Activated CD4-positive, CD25-positive, alpha-beta regulatory T cell (primary cell): ENCODE measurements at places on chromosomes 13 and 19.

DNA sequence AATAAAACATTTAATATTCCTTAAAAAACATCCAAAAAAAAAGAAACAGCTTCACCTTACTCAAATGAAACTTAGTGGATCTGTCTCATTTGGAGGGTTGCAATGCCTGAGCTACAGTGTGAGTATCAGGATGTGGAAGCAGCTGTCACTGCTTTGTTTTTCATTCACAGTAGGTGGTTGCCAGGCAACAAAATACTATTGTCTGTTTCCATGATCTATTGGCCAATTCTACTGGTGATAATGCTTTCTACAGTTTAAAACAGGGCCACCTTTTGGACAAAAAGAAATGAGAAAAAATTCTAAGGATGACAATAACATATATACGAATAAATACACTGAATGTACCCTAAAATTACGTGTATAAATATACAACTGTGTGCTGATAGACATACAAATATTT, 3.0 kb downstream of the ENOX1 start:
- no peak for DNase-seq

DNA sequence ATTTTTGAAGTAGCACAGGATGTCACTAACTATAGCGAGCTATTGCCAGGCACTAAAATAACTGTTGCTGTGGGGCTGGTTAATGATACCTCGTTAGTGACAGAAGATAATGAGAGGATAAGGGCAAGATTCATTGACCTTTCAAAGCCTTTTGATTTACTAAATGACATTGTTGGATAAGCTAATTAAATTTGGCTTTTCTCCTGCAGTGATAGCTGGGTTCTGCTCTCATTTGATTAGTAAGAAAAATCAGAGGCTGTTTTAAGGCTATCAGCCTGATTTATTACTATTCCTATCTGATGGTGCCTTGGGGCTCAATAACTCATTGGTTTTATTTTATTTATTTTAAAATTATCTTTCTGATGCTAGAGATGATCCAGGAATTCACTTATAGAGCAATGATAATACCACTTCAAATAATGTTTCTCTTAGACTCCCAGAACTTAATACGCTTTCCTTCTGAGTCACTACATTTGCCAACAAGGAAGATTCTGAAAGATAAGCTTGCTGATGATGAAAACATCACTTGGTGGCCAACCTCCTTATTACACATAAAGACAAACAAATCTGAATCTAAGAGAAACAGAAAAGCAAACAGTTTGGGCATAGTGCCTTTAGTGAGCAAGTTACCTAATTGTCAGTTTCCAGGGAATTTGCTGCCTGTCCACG, 501.3 kb upstream of the ARGLU1 start:
- no peak for DNase-seq

GRCh38 chr13:113781571-113781970, 22.5 kb downstream of the TMEM255B start:
- DNase-seq = no peak

DNA sequence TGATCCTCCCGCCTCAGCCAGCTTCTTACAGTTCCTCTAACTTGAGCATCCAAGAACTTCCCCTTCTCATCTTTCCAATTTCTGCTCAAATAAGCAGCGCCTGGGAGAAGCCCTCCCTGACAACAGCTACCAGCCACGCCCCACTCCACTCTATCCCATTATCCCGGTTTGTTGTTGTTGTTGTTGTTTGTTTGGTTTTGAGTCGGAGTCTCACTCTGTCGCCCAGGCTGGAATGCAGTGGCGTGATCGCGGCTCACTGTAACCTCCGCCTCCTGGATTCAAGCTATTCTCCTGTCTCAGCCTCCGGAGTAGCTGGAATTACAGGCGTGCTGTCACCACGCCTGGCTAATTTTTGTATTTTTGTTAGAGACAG, 822 bp upstream of the PTPRS start:
- no peak for DNase-seq

DNA sequence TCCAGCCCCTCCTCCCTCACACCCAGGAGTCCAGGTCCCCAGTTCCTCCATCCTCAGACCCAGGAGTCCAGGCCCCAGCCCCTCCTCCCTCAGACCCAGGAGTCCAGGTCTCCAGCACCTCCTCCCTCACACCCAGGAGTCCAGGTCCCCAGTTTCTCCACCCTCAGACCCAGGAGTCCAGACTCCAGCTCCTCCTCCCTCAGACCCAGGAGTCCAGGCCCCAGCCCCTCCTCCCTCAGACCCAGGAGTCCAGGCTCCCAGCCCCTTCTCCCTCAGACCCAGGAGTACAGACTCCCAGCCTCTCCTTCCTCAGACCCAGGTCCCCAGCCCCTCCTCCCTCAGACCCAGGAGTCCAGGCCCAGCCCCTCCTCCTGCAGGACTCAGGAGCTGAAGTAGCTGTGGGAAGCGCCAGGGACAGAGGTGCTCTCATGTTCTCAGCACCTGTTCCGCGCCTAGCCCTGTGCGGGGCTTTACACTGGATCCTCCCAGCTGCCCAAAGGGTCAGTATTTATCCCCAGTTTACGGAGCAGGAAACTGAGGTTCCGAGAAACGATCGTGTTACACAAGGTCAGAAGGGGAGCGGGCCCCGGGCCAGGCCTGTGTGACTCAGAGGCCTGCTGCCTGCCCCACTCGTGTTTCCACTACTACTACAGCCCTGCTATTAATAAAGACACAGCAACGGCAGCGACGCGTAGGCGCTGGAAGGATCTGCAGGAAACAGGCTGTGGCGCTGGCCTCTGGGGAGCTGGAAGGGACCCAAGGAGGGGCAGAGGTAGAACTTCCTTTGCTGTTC, 1.7 kb upstream of the SBK3 start:
- DNase-seq = no peak

DNA sequence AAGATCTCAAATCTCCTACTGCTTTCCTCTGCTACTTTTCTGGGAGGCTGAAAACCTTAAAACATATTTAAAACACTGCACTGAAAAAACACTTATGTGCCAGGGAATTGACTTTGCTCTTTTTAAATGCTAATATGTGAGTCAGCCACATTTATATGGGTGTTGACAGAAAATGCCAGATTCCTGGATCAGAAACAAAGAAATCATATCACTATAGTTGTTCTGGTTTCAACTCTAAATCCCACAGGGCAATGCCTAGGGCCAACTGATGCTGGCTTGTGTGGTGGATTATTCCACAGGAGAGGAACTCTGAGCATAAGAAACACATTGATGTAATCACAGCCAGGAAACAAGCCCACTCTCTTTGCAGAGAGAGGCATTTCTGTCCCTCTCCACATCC, 1439.0 kb upstream of the SPRY2 start:
- no peak for DNase-seq
